ENCODE measurements at places on chromosomes 2 and 18.

- H3K4me3 ChIP-seq: no peak overlapping the region
- no peaks in the 10 kb centered on the region for H3K27me3 ChIP-seq
- H3K4me1 ChIP-seq: no peaks in the 10 kb centered on the region
- no peak for DNase-seq
- H3K27ac ChIP-seq: no peak overlapping the region
Observed at GRCh38 chr2:133504566-133505505, 63.4 kb downstream of the NCKAP5 start.

DNA sequence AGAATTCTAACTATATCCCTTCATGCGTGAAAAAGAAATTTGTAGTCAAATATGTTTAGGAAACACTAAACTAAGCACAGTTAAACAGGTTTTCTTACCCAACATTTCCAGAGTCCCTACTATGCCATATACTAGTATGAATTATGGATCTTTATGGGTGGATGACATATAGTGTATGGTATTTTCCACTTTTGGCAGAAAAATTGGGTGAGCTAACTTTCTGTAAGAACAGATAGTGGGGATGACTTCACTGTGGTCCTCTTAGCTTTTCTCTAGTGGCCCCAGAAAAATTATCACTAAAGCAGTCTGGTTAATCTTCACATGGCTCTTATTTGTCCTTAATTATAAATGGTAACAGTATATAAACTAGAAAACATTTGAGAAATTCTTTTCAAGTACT lies 240.0 kb upstream of the GULP1 start:
- H3K27ac ChIP-seq: no peak overlapping the region
- no peak for DNase-seq
- no peak overlapping the region for H3K4me3 ChIP-seq
- no peaks in the 10 kb centered on the region for H3K27me3 ChIP-seq
- H3K36me3 ChIP-seq: no peaks in the 10 kb centered on the region

DNA sequence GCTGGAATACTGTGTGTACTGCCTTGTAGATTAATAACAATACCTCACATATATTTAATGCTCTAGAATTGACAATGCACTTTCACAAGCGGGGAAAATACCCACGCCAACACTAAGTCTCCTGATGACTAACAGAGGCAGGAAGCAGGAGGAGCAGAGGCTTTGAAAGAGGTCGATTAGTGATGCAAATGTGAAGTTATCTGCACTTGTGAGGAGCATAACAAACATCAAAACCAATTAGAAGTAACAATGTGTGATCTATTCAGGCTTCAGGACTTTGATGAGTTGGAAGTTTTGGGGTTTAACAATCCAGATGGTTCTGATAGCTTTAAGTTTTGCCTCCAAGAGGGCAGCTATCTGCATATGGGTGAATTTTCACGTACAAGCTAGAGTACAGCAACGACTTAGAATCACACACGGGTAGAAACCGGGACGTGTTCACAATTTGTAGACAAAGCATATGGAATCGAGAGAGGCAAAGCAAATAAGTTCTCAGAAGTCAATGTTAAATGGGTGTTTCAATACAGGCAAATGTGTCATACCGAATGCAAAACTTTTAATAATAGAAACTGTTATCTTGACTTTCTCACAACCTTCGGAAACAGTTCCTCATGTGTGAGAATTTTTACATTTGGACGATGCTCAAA lies 114.5 kb downstream of the METTL8 start:
- peaks cover 58% of the 10 kb centered on the region for H3K4me1 ChIP-seq
- H3K4me3 ChIP-seq: peak overlapping the region; percentile 72
- peak overlapping the region; percentile 97 for H3K27ac ChIP-seq
- H3K27me3 ChIP-seq: no peaks in the 10 kb centered on the region
- DNase-seq: peak; percentile 47

- no peaks in the 10 kb centered on the region for H3K27me3 ChIP-seq
- peak overlapping the region; percentile 94 for H3K27ac ChIP-seq
- H3K36me3 ChIP-seq: peaks cover 20% of the 10 kb centered on the region
- H3K4me3 ChIP-seq: peak overlapping the region; percentile 87
- H3K4me1 ChIP-seq: peaks cover 54% of the 10 kb centered on the region
- no peak for DNase-seq
Observed at GRCh38 chr18:8607776-8608742, 1.2 kb upstream of the RAB12 start.

DNA sequence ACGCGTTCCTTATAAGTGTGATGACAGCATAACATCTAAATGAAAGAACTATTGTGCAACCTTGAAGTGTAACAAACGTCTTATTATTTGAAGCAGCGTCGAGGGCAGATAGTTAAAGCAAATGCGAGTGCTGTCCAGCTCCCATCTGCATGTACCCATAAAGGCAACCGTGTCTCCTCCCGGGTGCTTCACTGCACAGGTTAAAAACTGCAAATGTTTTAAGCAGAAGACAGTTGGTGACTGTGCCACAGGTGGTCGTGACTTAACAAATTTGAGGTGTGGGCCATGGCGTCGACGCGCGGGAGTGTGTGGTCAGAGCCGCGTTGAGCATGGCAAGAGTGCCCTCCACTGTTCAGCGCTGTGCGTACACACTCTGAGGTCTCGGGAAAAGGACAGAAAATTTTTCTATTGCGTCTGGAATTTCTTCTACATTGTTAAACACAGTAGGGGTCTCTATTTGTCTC lies 6.4 kb downstream of the SALL3 start:
- peaks cover 6% of the 10 kb centered on the region for H3K4me1 ChIP-seq
- H3K27me3 ChIP-seq: peaks cover 70% of the 10 kb centered on the region
- H3K4me3 ChIP-seq: no peak overlapping the region

- no peak overlapping the region for H3K27ac ChIP-seq
- no peak for DNase-seq
- H3K4me3 ChIP-seq: no peak overlapping the region
Observed at GRCh38 chr2:182897137-182897536, 30.7 kb upstream of the FRZB start.

DNA sequence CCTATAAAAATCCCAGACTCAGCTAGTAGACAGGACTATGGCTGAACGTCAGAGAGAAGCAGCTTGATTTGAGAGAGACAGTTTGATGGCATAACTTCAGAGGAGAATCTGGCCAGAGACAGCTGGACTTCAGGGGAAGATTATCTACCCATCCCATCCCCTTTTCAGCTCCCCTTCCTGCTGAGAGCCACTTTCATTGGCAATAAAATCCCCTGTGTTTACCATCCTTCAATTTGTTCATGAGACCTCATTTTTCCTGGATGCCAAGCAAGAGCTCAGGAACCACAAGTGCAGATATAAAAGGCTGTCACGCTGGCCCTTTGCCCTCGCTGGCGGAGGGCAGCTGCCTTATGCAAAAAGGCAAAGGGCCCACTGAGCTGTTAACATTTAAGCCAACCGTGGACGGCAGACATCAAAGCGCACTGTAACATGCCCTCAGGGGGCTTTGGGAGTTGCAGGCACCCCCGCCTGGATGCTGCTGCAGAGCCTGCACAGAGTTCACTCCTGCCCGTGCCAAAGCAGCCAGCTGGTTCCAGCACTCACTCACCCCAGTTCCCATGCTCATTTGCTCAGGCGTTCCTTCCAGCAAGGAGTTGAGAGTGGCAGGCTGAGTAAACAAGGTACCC lies 164.3 kb upstream of the PGAP1 start:
- H3K4me1 ChIP-seq: peaks cover 3% of the 10 kb centered on the region
- H3K27me3 ChIP-seq: no peaks in the 10 kb centered on the region
- H3K36me3 ChIP-seq: peaks cover 51% of the 10 kb centered on the region
- DNase-seq: no peak
- no peak overlapping the region for H3K4me3 ChIP-seq

- H3K27me3 ChIP-seq: no peaks in the 10 kb centered on the region
- no peak overlapping the region for H3K27ac ChIP-seq
- H3K4me1 ChIP-seq: no peaks in the 10 kb centered on the region
- H3K36me3 ChIP-seq: no peaks in the 10 kb centered on the region
- H3K4me3 ChIP-seq: no peak overlapping the region
Observed at GRCh38 chr2:168316073-168316440, 68.7 kb upstream of the STK39 start.

- DNase-seq: no peak
- H3K4me3 ChIP-seq: no peak overlapping the region
- H3K27ac ChIP-seq: no peak overlapping the region
- H3K36me3 ChIP-seq: peaks cover 28% of the 10 kb centered on the region
- peaks cover 52% of the 10 kb centered on the region for H3K4me1 ChIP-seq
Observed at GRCh38 chr18:47873625-47874024, 56.8 kb downstream of the SMAD2 start.

DNA sequence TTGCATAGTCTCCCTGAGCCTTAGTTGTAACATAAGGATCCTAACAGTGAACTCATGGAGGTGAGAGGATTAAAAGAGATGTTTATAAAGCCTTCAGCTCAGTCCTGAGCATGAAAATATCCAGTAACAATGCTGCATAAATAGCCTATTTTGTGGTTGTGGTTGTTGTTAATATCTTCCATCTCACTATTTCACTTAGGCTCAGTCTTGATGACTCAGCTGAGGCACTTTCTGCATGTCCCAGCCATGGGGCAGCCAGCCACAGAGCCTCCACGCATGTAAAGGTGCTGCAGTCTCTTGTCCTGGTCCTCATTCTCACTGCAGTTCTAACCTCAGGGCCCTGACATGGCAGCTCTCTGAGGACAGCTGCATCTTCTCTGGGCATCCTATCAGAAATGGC lies 218.8 kb upstream of the PKDCC start:
- H3K36me3 ChIP-seq: no peaks in the 10 kb centered on the region
- H3K4me1 ChIP-seq: no peaks in the 10 kb centered on the region
- H3K27ac ChIP-seq: no peak overlapping the region
- no peak overlapping the region for H3K4me3 ChIP-seq

DNA sequence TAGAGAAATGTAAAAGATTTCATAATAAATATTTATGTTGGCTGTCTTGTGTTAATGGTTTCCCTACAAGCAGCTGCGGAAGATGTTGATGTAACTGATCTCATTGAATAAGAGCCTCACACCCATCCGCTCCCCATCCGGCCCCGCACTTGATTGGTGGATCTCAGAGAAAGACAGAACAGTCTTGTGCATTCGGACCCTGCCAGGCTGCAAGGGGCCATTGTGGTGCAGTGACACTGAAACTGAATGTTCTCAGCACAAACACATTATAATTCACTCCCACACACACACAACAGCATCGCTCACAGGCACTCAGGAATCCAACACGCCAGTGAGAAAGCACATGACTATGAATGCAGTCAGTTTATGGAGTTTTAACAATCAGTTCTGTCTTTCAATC lies 47.8 kb downstream of the PRELID3A start:
- H3K4me3 ChIP-seq: no peak overlapping the region
- H3K27ac ChIP-seq: no peak overlapping the region
- DNase-seq: no peak
- no peaks in the 10 kb centered on the region for H3K27me3 ChIP-seq
- no peaks in the 10 kb centered on the region for H3K36me3 ChIP-seq

DNA sequence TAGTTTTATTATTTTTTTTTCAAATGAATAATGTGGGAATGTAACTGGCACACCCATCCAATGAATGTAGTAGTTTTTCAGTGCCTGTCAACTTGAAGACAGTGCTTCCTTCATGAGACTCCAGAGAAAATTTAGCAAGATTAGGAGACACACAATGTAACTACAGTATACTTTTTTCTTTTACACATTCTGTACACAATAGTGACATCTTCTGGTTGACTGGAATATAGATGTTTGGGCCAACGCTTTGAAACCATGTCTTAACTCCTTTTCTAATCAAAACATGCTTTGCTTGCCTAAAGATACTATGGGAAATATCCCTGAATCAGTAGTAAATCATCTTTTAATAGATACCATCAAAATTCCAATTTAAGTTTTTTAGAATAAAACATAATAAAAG lies 229.5 kb upstream of the ZC3H15 start:
- no peaks in the 10 kb centered on the region for H3K36me3 ChIP-seq
- no peaks in the 10 kb centered on the region for H3K27me3 ChIP-seq
- no peak overlapping the region for H3K27ac ChIP-seq
- H3K4me1 ChIP-seq: no peaks in the 10 kb centered on the region
- no peak overlapping the region for H3K4me3 ChIP-seq

GRCh38 chr2:25312958-25313710 lies 28.6 kb downstream of the DNMT3A start:
- peak overlapping the region; percentile 84 for H3K4me3 ChIP-seq
- peak overlapping the region; percentile 96 for H3K27ac ChIP-seq
- no peaks in the 10 kb centered on the region for H3K27me3 ChIP-seq
- peak; percentile 50 for DNase-seq
- H3K36me3 ChIP-seq: peaks cover 35% of the 10 kb centered on the region
- peaks cover 76% of the 10 kb centered on the region for H3K4me1 ChIP-seq

DNA sequence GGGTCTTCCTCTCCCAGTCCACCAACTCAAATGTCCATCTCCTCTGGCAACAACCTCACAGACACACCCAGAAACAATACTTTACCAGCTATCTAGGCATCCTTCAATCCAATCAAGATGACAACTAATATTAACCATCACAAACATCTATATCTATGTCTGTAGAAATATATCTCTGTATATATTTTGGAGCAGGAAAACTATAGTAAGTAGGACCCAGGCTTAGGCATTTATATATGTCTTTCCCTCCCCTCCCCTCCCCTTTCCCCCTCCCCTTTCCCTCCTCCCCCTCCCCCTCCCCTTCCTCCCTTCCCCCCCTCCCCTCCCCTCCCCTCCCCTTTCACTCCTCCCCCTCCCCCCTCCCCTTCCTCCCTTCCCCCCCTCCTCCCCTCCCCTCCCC lies 210.5 kb downstream of the RNF144A start:
- H3K4me1 ChIP-seq: no peaks in the 10 kb centered on the region
- H3K36me3 ChIP-seq: no peaks in the 10 kb centered on the region
- no peak overlapping the region for H3K4me3 ChIP-seq
- H3K27me3 ChIP-seq: no peaks in the 10 kb centered on the region
- H3K27ac ChIP-seq: no peak overlapping the region

DNA sequence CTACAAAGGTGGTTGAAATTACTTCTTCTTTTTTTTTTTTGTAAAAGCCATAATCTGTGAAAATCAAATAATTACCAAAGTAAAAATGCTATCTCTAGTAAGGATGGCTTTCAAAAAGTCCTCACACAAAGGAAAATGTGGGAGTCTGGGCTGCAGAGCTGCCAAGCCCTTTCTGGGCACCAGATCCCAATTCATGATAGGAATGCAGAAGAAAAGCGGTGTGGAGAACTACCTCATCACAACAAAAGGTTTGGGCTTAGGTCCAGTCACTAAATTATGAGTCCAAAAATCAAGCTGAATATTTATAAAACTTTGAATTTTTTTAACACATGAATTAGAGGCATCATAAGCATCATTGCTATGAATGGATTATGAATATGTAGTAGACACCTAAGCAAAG lies 30.8 kb upstream of the EPHA4 start:
- no peak overlapping the region for H3K27ac ChIP-seq
- peaks cover 2% of the 10 kb centered on the region for H3K27me3 ChIP-seq
- H3K4me3 ChIP-seq: no peak overlapping the region
- no peak for DNase-seq

DNA sequence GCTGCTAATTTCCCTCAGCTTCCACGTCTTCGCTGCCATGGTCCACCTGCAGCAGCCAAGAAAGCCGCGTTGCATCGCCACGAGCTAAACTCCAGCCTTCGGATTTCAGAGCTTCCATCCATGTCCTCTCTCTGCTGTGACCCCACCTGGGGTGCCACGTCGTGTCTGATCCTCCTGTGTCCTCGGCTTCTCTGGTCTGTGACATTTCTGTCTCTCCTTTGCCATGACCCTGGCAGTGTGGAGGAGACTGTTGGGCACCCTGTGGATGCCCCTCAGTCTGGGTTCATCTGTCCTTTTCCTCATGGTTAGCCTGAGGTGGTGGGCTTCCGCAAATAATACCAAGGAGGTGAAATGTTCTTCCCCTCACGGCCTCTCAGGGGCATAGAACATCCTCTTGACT lies 106.8 kb downstream of the RTP5 start:
- H3K4me3 ChIP-seq: no peak overlapping the region
- no peak overlapping the region for H3K27ac ChIP-seq
- no peak for DNase-seq
- peaks cover 26% of the 10 kb centered on the region for H3K36me3 ChIP-seq
- peaks cover 3% of the 10 kb centered on the region for H3K4me1 ChIP-seq
- no peaks in the 10 kb centered on the region for H3K27me3 ChIP-seq

Measured in activated naive CD8-positive, alpha-beta T cell treated with anti-CD3 and anti-CD28 coated beads, Interleukin-2, amount 50 U/mL, for 24 hours (primary cell).